ENCODE measurements at places on chromosomes 1 and 21. TPM values are rescaled to one million over a fixed set of nuclear protein-coding genes. Genes with fewer than 3 reads are reported as not detected.

GRCh38 chr1:156368889-156369684 lies at the start of gene RHBG:
RHBG (plus strand) TSS chr1:156369211; CDS start chr1:156369250, 39 bp downstream.
- no peaks in the 10 kb centered on the region for H3K4me1 ChIP-seq
- peaks cover 63% of the 10 kb centered on the region for H3K27me3 ChIP-seq
- H3K36me3 ChIP-seq = no peaks in the 10 kb centered on the region
- H3K4me3 ChIP-seq = peak within 1 kb of the TSS; percentile 19
- no peak within 1 kb of the TSS for H3K27ac ChIP-seq
- no peak for DNase-seq

GRCh38 chr1:8374812-8375211 lies 56.9 kb downstream of the SLC45A1 start:
- peaks cover 24% of the 10 kb centered on the region for H3K4me1 ChIP-seq
- H3K36me3 ChIP-seq = peaks cover 5% of the 10 kb centered on the region
- peak overlapping the region; percentile 40 for H3K27ac ChIP-seq
- H3K4me3 ChIP-seq = no peak overlapping the region
- no peaks in the 10 kb centered on the region for H3K27me3 ChIP-seq

DNA sequence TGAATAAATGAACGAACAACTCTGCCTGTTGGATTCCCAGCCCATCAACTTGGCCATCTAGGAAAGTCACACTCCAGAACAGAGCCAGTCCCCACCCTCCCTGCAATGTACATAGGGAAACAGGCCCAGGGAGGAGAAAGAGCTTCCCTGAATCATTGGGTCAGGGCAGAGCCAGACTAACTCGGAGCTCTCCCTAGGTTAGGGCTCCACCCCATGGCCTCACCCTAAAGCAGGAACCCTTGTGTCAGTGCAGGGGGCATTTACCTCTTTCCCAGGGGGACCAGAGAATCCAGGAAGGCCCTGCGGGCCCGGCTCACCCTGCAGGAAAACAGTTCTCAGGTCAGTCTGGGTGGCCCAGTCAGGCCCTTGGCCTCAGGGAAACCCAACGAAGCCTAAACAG lies 11.6 kb downstream of the COL9A2 start:
- H3K4me1 ChIP-seq = no peaks in the 10 kb centered on the region
- no peaks in the 10 kb centered on the region for H3K27me3 ChIP-seq
- DNase-seq = no peak
- H3K36me3 ChIP-seq = no peaks in the 10 kb centered on the region
- no peak overlapping the region for H3K4me3 ChIP-seq

- no peaks in the 10 kb centered on the region for H3K36me3 ChIP-seq
- DNase-seq = no peak
- no peaks in the 10 kb centered on the region for H3K4me1 ChIP-seq
- H3K27ac ChIP-seq = no peak overlapping the region
- no peak overlapping the region for H3K4me3 ChIP-seq
- no peaks in the 10 kb centered on the region for H3K27me3 ChIP-seq
Observed at GRCh38 chr1:228286505-228287417, 78.9 kb downstream of the OBSCN start.

DNA sequence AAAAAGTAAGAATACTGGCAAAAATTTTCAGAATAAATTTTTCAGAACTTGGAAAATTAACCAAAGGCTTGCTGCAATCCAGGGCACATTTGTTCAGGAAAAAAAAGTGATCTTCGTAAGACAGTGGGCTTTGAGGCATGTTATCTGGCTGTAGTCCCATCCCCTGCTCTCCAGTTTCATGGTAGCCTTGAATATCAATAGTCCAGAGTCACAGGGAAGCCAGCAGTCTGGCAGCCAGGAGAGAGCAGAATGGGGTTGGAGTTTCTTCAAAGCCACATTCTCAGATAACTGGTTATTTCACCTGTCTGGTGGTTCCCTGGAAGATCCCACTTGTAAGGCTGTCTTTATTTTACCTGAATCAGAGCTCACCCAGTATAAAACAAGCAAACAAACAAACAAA lies 669.3 kb downstream of the MATN1 start:
- H3K36me3 ChIP-seq = no peaks in the 10 kb centered on the region
- H3K27me3 ChIP-seq = peaks cover 8% of the 10 kb centered on the region
- H3K4me3 ChIP-seq = no peak overlapping the region
- no peaks in the 10 kb centered on the region for H3K4me1 ChIP-seq
- no peak overlapping the region for H3K27ac ChIP-seq

DNA sequence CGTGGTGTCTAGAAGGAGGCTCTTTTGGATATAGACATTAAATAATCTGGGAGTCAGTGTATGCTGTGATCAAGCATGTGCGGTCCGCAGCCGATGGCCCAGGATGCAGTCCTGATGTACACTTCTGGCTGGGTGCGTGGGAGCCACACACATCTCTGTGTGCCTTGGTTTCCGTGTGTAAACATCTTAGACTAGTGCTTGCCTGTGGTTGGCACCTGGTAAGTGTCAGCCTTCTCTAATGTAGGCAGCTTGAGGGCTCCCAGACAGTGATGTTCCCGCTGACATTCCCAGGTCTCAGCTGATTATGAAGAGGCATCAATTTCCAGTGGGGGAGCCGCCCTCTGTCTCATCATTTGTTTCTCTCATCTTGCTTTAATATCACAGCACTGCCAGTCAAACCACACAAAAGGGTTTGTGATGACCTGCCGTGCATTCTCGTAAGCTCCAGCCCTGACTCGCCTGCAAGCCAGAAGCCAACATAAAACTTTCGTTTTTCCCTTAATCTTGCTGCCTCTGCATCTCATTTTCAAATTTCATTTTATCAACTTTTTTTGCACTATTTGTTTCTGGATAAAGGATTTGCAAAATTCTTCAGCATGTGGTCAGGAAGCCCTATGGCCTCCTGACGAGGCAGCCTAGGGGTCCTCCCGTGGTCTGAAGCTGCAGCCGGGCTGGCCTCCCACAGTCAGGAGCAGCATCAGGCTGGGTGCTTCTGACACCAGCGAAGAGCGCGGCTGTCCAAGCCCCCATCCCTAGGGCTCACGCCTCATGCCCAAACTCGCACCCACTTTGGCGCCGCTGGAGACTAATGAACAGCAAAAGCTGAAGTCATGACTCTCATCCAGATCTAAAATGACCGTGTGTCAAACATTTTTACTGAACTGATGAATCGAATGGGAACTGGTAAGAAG lies 28.1 kb downstream of the PDE9A start:
- no peak for DNase-seq
- peaks cover 55% of the 10 kb centered on the region for H3K4me1 ChIP-seq
- H3K4me3 ChIP-seq = peak overlapping the region; percentile 33
- peak overlapping the region; percentile 24 for H3K27ac ChIP-seq
- peaks cover 4% of the 10 kb centered on the region for H3K36me3 ChIP-seq
- peaks cover 4% of the 10 kb centered on the region for H3K27me3 ChIP-seq

- H3K4me3 ChIP-seq = no peak overlapping the region
- H3K4me1 ChIP-seq = peaks cover 29% of the 10 kb centered on the region
- peaks cover 31% of the 10 kb centered on the region for H3K36me3 ChIP-seq
- DNase-seq = peak; percentile 51
Observed at GRCh38 chr1:33302325-33302724, 18.6 kb downstream of the A3GALT2 start.

- H3K4me1 ChIP-seq = no peaks in the 10 kb centered on the region
- no peak overlapping the region for H3K4me3 ChIP-seq
- no peak overlapping the region for H3K27ac ChIP-seq
- no peaks in the 10 kb centered on the region for H3K36me3 ChIP-seq
Observed at GRCh38 chr1:78716186-78716585, 66.6 kb downstream of the IFI44 start.

DNA sequence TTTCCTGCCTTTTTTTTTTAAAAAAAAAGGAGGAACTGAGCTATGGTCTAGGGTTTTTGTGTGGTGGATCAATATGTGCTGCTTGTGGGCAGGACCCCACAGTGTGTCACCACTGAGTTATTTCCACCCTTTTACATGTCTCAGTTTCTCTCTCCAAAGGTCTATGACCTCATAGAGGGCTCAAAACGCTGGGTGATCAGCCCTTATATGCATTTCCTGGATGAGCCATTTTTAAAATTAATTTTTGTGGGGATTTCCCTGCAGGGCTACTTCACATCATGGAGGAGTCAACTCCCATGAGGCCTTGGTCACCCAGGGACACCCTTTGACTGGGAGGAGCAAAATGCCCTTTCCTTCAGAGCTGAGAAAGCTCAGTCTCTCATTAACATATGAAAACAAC lies 20.7 kb upstream of the HAO2 start:
- peak overlapping the region; percentile 3 for H3K27ac ChIP-seq
- peaks cover 4% of the 10 kb centered on the region for H3K27me3 ChIP-seq
- no peaks in the 10 kb centered on the region for H3K36me3 ChIP-seq
- peaks cover 3% of the 10 kb centered on the region for H3K4me1 ChIP-seq
- no peak for DNase-seq

DNA sequence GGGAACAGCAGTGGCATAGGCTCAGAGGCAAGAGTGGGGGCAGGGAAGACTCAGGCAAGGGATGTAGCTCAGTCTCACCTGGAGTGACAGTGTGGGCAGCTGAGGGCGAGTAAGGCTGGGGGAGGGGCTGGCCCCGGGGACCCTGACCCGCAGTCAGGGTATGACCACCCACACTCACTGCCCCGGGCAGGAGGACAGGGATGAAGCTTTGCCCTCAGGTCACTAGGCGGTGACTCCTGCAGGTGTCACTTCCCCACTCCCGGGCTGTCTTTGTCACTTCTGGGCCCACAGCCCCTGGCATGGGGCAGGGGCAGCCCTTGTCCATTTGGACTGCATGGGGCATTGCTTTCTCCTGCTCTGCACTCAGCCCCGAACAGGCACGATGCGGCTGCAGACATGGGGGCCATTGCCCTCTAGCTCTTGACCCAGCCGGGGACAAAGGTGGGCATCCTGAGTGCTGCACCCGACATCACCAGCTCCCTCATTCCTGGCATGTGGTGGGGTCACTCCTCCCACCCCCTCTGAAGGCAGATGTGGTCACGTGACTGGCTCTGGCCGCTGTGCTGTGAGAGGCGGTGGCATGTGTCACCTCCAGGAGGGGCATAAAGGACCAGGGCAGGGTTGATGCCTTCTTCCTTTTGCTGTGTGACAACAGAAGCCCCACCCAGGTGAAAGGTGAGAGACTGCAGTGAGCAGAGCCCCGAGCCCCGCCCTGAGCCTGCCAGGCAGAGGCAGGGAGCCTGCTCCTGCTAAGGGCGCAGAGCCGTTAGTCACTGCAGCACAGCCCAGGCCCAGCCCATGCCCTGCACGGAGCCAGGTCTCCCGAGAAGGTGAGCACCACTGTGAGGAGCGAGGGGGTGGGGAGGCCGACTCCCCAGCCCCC lies 66.0 kb downstream of the MATN1 start:
- no peaks in the 10 kb centered on the region for H3K27me3 ChIP-seq
- no peak overlapping the region for H3K27ac ChIP-seq
- peaks cover under 1% of the 10 kb centered on the region for H3K4me1 ChIP-seq
- no peaks in the 10 kb centered on the region for H3K36me3 ChIP-seq
- no peak for DNase-seq

DNA sequence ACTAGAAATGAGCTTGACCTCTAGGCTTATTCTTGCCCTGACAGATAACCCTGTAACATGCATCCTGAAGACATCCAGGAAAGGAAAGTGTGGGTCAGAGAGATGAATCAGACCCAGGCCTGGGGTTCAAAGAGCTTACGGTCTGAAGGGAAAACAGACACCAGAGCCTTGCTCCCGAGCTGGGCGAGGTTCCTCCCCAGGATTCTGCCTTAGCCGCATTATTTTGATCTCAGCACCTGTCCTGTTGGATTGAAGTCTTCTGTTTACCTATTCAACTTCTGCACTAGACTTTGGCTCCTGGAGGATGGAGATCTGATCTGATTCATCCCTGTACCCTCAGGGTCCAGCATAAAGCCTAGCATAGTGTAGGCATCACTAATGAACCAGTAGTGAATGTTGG lies 1.9 kb downstream of the CYP4B1 start:
- H3K27me3 ChIP-seq = peaks cover 4% of the 10 kb centered on the region
- H3K4me1 ChIP-seq = no peaks in the 10 kb centered on the region
- H3K36me3 ChIP-seq = no peaks in the 10 kb centered on the region
- H3K4me3 ChIP-seq = no peak overlapping the region
- no peak for DNase-seq

GRCh38 chr1:92480813-92481598 lies 5.7 kb downstream of the GFI1 start:
- peak overlapping the region; percentile 58 for H3K27ac ChIP-seq
- peak overlapping the region; percentile 99 for H3K4me3 ChIP-seq
- H3K36me3 ChIP-seq = peaks cover 87% of the 10 kb centered on the region
- peak; percentile 7 for DNase-seq

DNA sequence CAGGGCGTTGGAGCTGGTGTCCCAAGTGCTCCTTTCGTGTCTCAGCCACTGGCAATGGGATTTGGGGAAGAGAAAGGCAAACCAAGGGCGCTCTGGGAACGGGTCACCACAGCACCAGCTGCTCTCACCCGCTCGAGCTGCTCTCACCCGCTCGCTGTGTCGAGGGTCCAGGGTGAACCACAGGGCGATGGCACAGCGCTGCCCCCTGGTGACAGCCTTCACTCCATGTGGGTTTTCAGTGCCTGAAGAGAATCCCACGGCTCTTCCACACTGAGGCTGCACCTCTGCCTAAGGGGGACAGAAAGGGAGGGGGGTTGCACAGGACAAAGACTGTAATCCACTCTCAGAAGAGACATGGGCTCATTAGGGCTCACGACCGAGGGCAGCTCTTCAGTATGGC lies 7.1 kb upstream of the CLDN19 start:
- no peak overlapping the region for H3K4me3 ChIP-seq
- no peaks in the 10 kb centered on the region for H3K27me3 ChIP-seq
- no peak for DNase-seq
- H3K36me3 ChIP-seq = peaks cover 49% of the 10 kb centered on the region
- no peaks in the 10 kb centered on the region for H3K4me1 ChIP-seq

GRCh38 chr1:212981571-212982328 lies 31.4 kb downstream of the VASH2 start:
- no peaks in the 10 kb centered on the region for H3K27me3 ChIP-seq
- no peak overlapping the region for H3K27ac ChIP-seq
- H3K36me3 ChIP-seq = no peaks in the 10 kb centered on the region
- no peak for DNase-seq

DNA sequence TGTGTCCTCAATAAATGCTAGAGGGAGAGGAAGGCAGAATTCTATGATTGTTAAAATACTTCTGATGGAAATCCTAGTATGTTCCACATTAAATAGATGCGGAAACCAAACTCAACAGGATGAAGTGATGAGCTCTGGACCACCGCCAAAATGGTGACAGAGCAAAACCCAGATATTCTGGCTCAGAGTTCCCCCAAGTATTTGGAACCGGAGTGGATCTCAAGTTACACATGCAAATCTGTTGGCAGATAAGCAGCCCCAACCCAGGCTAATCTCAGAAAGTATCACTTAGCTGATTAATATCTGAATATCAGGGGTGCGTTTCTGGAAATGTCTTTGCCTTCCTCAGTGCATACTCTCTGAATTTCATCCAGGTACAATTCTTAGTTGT lies 17.4 kb upstream of the GRHL3 start:
- H3K27ac ChIP-seq = no peak overlapping the region
- peaks cover 48% of the 10 kb centered on the region for H3K27me3 ChIP-seq
- no peak for DNase-seq
- H3K4me3 ChIP-seq = no peak overlapping the region
- no peaks in the 10 kb centered on the region for H3K36me3 ChIP-seq

Gene VANGL1
- total RNA-seq = 9.5 TPM

Gene TSPAN2
- 0.76 TPM for total RNA-seq

Gene SYCP1
- not detected for total RNA-seq

Gene POU3F1
- 0.48 TPM for total RNA-seq

Gene PRR9
- total RNA-seq = not detected

Gene RASSF5
- total RNA-seq = 182 TPM

Gene FTCD
- total RNA-seq = 0.23 TPM

All from activated T-helper 2 cell treated with anti-CD3 and anti-CD28 coated beads, Interferon-gamma antibody, Interleukin-2, Interleukin-4, amounts not matched to agents 10 μg/mL and 5 μg/mL and 100 μg/mL, durations not matched to agents 14 hours and 24 hours and 36 hours (primary cell).